ENCODE measurements at places on chromosomes 1 and 21.

DNA sequence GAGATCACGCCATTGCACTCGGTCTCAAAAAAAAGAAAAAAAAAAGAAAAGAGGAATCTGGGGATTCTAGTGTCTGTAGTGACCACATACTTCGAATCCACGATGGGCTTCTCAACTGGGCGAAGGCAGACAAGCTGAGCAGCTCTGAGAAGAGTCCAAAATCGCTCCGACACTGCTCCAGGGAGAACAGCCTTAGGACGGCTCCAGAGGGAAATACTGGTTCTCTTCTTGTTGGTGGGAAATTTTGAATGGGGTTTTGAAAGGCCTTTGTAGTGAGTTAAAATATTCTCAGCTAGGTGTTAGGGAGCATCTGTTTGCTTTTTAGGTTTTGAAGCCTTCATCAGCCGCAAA, 18.3 kb upstream of the HJV start:
- no peak for DNase-seq

DNA sequence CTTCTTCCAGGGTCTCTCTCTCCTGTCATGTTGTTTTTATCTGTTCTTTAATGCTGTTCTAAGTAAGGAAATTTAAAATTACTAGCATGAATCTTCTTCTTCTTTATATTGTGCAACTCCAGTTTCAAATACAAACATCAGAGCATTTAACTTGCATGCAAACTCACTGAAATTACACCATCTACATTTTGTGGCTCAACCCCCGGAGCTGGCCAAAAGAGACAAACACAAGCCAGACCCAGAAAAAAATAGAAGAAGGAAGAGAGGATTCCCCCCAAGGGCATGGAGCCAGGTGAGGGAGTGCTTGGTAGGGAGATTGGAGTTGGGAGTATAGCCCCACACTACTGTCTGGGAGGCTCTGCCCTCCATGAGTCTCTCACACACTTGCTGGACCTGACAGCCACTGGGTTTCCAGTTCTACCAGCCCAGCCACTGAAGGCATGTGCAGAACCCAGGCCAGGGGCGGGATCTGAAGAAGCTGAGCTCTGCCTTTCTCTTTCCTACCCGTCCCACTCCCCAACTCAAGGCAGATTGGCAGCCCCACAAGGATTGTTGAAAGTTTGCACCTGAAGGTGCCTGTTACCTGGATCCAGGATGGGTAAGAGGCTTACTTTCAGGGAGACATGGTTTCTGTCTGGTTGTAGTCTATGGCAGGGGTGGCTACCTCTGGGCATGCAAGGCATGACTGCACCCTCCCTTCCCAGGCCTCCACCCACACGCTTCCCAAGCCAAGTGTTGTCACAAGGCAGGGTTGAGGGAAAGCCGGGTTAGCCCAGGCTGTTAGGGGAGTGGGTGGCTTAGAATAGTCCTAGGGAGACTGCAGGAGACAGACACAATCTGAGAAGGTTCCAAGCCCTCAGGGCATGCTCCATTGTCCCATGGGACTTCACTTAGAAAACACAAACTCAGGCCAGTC, 297.2 kb downstream of the TGFB2 start:
- no peak for DNase-seq

DNA sequence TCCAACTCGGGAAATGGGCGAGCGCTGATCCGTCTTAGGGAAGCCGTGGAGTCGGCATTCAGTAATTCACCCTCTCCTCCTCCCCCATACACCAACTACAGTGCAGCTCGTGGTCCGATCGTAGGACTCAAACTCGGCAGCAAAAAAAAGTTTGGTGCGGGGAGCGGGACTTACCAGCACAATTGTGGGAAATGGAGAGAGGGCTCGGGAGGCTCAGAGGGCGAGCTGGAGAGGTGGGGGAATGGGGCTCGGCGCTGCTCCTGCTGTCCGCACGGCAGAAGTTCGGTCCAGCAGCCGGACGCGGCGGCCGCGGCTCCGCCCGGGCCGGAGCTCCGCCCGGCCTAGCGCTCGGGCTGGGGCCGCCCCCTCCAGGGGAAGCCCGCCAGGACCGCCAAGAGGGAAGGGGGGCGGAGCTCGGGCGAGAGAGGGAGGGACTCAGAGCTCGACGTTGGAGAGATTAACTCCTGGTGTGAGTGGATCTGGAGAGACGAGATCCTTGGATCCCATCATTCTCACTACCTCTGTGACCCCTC, 676 bp upstream of the PIAS3 start:
- peak; percentile 44 for DNase-seq

- DNase-seq, result no peak
Observed at GRCh38 chr1:89755591-89755990, 65.2 kb upstream of the LRRC8D start.

- no peak for DNase-seq
Observed at GRCh38 chr1:53810497-53810896, 27.6 kb downstream of the NDC1 start.

DNA sequence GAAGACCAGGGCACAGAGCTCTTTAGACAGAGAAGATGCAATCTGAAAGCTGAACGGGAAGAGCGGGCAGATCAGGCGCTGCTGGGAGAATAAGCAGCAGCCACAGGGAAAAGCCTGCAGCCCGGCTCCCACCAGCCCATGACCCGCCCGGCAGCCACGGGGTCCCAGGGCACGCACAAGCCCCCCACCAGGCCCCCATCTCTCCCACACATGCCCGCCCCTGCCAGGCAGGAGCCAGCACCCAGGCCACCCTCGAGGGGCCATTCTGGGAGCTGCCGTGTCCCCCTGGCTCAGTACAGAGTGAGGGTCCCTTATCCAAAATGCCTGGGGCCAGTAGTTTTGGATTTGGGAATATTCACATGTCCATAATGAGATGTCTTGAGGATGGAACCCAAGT, 16.3 kb downstream of the SLC19A1 start:
- no peak for DNase-seq

DNA sequence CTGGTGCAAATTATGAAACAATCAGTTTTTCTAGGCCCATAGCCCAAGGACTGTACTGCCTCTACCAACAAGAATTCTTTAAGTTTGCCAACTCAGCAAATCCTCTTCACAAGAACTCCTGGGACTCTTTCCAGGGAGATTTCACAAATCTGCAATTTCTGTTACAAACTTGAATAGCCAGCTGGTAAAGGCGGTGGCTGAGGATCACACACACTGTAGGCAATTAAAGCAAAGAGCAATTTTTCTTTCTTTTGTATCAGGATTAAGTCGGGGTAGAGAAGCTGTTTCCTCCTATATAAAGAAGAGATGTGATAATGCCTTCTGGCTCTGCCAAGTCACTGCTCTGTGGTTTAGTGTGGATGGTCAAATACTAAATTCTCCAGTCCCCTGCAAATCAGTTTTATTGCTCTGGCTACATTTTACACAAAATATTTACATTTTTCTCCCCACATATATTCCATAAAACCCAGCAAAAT, 1.7 kb downstream of the ALDH9A1 start:
- no peak for DNase-seq

- DNase-seq, result no peak
Observed at GRCh38 chr1:185263292-185263691, 53.8 kb downstream of the IVNS1ABP start.

GRCh38 chr1:162765788-162766187, 24.7 kb upstream of the HSD17B7 start:
- no peak for DNase-seq

- DNase-seq, result no peak
Observed at GRCh38 chr1:88998716-88999115, 6.3 kb upstream of the KYAT3 start.

GRCh38 chr1:119040906-119041305, 52.8 kb upstream of the TBX15 start:
- DNase-seq, result no peak

GRCh38 chr1:246113555-246114095, 393.5 kb downstream of the SMYD3 start:
- DNase-seq, result no peak

- no peak for DNase-seq
Observed at GRCh38 chr1:183417772-183418491, at the start of gene NMNAT2. Gene NMNAT2, minus strand, starts transcription at chr1:183418380. Its CDS starts 113 bp downstream, at chr1:183418267.

DNA sequence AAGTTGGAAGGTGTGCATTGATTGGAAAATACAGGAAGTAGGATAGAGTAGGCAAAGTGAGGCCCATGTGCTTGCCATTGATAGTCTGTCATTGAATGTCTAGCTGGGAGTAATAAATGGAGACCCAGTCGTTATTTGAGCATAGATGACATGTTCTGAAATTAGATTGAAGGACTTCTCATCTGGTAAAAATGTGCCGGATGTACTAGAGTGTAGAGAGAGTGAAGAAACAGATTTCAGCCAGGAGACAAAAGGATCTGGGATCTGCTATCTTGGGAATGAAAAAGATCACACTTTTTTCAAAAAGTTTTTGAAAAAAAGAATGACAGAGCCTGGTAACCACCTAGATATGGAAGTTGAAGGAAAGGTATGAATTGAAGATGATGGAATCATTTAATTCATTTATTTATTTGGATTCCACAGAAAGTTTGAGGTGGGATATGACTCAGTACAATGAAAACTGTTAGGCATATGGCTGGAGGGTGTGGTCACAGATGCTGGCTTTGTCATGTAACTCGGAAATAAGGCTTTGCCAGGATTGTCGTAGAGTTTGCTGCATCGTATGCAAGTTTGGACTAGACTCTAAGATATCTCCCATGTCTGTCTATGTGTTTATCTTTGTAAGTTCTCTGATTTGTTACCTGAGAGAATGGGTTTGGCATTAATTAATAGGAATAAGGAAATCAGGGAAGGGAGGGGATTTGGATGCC, 137.1 kb downstream of the PBX1 start:
- DNase-seq, result no peak

DNA sequence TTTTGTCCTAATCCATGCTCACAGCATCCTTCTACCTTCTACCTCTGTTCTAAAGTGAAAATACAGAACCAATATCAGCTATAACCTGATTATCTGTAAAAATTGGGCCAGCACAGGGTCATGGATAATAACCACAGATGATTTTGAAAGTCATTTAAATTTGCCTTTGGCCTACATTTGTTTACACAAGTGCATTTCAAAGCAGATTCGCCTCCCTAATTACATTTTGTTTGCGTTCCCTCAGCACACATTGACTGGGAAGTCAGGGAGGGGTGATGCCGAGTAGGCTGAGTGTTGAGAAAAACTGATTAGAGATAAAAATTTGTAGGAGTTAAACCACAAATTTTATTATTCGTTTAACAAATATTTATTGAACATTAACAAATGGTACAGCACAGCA, 19.2 kb upstream of the RGS8 start:
- no peak for DNase-seq

- no peak for DNase-seq
Observed at GRCh38 chr1:210568631-210569030, 239.9 kb downstream of the HHAT start.

DNA sequence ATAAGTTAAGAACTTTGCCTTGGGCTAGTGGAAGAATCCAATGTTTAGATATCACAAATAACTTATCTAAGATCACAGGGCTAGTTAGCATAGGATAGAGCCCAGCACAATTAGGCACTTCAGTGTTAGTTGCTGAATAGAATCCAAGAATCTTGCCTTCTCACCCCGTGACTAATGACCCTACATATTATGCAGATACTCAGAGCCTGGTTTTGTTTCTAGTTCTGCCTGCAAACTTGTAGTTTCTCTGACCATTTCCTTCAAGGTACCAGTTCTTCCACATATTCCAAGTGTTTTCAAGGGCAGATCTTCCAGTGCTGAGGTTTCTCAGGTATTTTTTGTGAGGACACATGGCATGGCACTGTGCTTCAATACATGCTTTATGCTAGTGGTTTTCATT, 239.3 kb downstream of the KCNK2 start:
- DNase-seq, result no peak

DNA sequence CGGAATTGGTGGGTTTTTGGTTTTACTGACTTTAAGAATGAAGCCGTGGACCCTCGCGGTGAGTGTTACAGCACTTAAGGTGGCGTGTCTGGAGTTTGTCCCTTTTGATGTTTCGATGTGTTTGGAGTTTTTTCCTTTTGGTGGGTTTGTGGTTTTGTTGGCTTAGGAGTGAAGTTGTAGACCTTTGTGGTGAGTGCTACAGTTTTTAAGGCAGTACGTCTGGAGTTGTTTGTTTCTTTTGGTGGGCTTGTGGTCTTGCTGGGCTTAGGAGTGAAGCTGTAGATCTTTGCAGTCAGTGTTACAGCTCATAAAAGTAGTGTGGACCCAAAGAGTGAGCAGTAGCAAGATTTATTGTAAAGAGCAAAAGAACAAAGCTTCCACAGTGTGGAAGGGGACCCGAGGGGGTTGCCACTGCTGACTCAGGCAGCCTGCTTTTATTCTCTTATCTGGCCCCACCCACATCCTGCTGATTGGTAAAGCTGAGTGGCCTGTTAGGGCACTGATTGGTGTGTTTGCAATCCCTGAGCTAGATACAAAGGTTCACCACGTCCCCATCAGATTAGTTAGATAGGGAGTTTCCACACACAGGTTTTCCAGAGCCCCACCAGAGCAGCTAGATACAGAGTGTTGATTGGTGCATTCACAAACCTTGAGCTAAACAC, 20.9 kb downstream of the HENMT1 start:
- DNase-seq, result peak; percentile 17

GRCh38 chr1:199020904-199021303, 382.1 kb downstream of the PTPRC start:
- no peak for DNase-seq

DNA sequence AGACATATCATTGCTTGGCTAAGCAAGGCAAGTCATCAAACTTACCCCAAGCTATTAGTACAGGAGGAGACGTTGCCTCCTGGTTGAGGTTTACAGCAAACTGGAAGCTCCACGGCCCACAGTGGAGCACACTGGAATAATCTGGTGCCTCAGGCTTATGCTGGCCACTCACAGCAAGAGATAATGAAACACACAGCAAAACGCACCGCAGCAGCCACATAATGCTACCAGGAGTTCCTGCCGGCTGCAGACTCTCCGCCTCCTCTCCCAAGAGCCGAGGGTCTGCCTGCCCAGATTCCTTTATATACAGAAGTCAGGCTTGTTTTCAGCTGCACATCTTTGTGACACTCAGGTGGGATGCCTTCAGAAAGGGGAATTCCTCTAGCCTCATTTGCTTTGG, 306 bp downstream of the ZP4 start:
- no peak for DNase-seq

DNA sequence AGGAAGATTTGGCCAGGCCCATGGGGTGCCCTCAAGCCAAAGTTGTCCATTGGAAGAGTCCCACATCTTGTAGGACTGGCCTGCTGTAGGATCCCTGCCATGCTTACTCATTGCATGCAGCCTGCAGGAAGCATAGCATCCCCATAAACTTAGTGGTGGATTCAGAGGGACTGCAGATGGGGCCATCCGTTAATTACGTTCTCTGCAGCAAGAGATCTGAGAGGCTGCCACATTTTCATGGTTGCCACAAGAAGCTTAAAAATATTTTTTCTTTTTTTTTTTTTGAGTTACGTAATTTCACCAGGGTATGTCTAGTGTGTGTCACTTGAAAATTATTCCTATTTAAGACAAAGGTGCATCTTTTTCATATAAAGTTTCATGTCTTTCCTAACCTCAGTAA, 329.7 kb upstream of the USP24 start:
- no peak for DNase-seq

Measured in stimulated activated CD8-positive, alpha-beta memory T cell treated with anti-CD3 and anti-CD28 coated beads, Interleukin-2, amount 100 ng/mL, for 1 hour (primary cell).